ENCODE measurements at places on chromosomes 3 and 15.

- no peak for DNase-seq
Observed at GRCh38 chr3:101729586-101729985, 5.2 kb downstream of the CEP97 start.

- DNase-seq, result peak; percentile 46
Observed at GRCh38 chr3:181974198-181974597, 262.5 kb downstream of the SOX2 start.

GRCh38 chr3:25182794-25183193 is 245.3 kb upstream of the RARB start:
- DNase-seq, result no peak

DNA sequence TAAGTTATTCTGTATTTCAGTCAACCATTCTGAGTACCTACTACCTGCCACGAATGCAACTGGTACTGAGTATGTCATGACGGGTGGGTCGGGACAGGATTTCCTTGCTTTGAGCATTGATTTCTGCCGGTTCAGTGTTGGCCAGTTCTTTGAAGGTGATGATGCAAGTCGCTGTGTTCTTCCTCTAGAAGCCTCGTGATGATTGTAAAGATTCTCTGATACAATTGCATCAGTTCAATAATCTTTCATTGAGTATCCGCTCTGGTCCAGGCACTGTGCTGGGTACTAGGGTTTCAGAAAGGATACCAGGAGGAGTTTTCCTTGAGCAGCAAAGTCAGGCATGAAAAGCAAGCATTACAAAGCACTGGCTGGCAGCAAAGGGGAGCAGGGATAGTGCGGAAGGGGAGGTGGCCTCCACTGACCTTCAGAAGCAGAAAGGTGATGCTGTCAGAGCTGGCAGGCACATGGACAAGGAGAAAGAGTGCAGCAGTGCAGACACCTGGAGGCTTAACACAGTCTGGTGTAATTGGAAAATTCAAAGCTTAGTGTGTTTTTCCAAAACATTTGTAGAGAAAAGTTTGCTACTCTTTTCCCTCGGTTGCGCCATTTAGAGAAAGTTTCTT is 100.1 kb downstream of the RPL39L start:
- no peak for DNase-seq

DNA sequence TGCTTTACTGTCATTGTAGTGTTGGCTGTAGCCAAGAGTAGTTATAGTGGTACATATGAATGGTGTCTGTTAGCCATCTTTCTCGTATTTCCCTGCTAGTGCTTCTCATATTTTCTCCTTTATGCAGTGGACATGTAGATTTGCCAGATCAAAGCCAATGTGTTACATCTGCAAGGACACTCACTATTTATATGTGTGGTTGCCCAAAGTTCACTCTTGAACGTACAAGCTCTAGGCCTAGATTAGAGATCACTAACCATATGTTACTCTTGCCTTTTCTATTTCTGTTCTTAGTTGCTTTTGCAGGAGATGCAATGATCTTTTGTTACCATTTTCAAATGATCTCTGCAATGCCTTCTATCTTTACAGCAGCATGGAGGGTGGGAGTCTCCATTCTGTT is 78.4 kb downstream of the CADM2 start:
- no peak for DNase-seq

DNA sequence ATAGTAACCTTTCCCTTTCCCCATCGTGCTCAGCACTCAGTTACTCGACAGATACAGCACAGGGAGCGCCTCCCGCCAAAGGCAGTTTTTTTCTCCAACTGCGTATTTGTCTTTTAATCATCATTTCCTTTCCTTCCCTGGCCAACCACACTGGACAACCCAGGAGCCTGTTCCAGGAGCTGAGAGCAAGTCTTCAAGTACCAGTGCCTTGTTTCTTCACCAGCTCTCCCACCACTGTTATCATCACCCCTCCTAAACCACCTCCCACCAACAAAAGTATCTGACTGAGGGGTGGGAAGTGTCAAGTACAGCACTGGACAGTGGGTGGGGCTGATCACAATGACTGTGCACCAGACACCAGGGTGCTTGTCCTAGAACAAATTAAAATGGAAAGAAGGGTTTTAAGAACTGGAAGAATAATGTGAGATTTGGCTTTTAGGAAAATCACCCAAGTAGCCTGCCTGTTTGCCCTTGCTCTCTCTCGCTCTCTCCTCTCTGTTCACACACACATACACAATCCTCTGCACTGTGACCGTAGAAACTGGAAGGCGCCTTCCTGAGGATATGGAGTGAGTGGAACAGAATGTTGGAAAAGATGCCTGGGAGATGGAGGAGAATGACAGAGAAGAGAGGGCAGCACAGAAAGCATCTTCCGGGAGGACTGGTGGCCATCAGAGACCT is 126.3 kb downstream of the TNIK start:
- DNase-seq, result no peak

- DNase-seq, result no peak
Observed at GRCh38 chr3:170635385-170635735, 49.5 kb upstream of the SLC7A14 start.

DNA sequence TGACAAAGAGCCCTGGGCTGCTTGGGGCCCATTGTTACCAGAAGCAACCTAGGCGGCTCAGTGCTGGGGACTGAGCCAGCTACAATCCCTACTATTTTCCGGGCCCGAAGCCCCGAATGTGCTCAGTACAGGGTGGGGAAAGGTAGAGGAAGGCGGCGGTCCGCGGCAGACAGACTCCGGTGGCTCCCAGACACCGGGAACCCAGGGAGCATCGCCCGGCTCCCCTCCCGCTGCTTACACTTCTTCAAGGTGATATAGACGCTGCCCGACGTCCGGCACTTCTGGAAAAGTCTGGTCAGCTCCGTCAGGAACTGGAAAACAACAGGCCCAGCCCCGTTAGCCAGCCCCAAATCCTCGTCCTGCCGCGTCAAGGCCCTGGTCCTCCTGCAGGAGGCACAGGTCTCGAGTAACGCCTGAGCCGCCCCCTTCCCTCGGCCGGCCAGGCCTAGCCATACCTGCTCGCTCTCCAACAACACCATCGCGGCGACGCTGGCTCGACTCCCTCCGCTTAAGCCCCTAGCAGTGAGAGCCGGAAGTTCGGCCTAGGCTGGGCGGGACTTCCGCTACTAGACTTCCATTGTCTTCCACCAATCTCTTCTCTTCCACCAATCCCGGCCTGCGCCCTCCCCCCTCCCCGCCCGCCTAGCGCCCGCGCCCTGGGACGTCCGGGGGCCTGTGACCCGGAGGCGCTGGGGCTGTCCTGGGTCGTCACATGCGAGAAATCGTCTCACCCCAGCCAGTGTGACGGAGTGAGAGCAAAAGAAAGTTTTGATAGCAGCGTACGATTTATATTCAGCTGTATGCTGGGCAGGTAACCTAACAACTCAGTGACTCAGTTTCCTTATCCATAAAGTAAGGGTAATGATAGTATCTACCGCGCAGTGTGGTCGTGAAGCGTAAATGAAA is at the start of gene SRP14:
Gene SRP14 (minus strand): TSS at position 544 of the 906 bp plus-strand sequence. CDS start 65 bp downstream, at position 479.
- peak; percentile 65 for DNase-seq

DNA sequence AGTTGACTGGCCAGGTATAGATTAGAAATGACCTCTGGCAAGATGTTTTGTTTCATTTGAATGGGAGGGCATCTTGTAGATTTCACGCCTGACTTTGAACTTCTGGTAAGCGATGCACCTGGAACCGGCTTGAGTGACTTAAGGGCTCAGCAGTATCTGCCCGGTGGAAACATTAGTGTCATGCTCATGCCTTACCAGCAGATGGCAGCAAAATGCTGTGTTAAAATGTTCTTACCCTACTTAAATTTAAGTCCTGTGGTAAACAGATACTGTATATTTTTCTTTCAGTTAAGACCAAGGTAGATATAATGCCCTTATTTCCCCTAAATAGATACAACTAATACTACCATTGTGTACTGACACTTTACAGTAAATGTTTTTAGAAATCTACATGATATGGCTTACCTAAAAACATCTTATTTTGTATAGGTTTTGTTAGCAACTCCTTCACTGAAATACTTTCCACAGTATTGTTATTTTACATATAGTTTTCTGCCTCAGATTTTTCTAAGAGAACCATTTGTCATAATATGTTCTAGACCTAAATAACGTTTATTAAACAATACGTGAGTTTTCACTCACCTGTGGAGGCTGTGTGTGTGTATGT is 25.5 kb downstream of the ASB7 start:
- peak; percentile 67 for DNase-seq

GRCh38 chr3:128492671-128493569 is at the start of gene GATA2:
Gene GATA2, minus strand, starts transcription at chr3:128493201. Its CDS starts 6,170 bp downstream, at chr3:128487031.
- no peak for DNase-seq

DNA sequence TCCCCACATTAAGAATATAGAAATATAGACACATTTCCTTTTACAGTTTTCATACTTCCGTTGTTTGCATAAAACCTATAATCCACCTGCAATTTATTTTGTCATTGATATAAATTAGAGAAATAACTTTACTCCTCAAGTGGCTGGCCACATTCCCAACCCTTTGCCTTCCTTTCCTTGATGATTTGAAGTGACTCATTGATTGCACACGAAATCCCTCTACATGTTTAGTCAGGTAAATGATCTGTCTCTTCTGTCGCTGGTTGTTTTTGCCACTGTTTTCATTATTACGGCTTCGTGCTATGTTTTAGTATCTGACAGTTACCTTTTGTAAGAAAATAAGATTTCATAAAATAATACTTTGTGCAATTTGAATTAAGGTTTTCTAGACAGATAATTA is 272.2 kb upstream of the NR2E3 start:
- DNase-seq, result no peak

DNA sequence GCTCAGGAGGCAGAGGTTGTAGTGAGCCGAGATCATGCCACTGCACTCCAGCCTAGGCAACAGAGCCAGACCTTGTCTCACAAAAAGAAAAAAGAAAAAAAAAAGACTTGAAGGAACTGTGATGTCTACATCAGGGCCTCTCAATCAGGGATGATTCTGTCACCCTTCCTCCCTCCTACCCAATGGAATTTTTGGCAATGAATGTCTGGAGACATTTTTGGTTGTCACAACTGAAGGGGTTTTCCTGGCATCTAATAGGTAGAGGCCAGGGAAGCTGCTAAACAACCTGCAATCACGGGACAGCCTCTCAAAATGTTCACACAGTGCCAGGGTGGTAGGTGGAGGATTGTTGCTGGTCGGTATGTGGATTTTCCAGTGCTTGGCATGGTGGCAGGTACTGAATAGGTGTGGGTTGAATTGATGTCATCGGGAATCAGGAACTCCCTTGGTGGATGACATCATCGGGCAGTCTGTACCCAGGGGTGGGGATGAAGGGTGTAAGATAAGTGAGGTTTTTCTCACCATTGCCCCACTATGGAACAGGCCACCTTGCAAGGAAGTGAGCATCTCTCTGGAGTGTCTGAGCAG is 71.3 kb downstream of the MESD start:
- DNase-seq, result no peak

DNA sequence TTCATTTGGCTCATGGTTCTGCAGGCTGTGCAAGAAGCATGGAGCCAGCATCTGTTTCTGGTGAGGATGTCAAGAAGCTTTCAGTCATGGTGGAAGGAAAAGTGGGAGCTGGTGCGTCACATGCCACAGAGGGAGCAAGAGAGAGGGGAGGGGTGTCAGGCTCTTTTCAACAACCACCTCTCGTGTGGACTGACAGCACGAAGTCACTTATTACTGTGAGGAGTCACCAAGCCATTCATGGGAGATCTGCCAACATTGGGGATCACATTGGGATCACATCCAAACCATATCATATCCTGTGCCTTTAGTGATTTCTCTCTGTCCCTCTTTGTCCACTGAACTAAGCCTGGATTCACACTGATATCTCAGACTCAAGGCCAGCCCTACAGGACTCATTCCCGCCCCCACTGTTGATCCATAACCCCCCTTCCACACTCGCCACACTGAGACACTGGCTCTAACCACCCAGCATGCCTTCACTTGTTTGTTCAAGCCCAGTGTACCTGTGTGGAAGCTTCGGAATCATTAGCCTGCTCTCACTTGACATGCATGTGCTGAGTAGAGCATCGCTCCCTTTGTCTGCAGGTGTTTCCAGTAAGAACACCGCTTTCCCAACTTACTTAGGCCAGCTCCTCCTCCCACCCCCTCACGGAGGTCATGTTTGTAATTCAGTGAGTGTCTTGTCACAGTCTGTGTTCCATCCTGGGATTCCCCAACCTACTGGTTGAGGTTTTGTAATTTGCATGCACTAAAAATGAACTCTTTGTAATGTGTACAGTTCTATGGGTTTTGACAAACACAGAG is 132.2 kb downstream of the KLF13 start:
- DNase-seq, result peak; percentile 95

GRCh38 chr3:47681016-47681415 is 100.7 kb downstream of the SMARCC1 start:
- DNase-seq, result no peak

DNA sequence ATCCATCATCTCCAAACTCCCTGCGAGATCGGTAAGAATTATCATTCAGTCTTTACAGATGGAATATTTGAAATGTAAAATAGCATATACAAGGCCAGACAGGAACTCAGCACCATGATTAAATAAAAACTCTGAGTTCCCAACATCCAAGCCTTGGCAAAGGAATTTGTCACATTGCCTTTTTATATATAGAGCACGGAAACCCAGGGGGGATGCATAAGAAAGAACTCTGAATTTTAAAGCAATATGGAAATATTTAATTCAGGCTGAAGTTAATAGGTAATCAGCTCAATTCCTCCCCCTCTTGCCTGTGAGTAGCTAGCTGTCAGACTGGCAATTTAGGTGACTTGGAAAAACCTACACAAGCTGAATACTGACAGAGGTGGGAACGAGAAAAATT is 217.9 kb upstream of the KCNMB2 start:
- DNase-seq, result no peak

GRCh38 chr15:53910236-53910849 is 67.9 kb upstream of the UNC13C start:
- DNase-seq, result peak; percentile 50

GRCh38 chr3:149514471-149514870 is 40.0 kb downstream of the TM4SF4 start:
- no peak for DNase-seq

- DNase-seq, result no peak
Observed at GRCh38 chr3:122255757-122256439, 69.2 kb upstream of the CSTA start.

Measured in keratinocyte (primary cell).